ENCODE measurements at places on chromosomes 5 and 9. TPM values are rescaled to one million over a fixed set of nuclear protein-coding genes. Genes with fewer than 3 reads are reported as not detected.

- no peak for DNase-seq
These were observed 136.5 kb downstream of the EFNA5 start for GRCh38 chr5:107533910-107534876.

The C9orf153 gene
- 0.98 TPM for total RNA-seq

- DNase-seq: no peak
These were observed 171.0 kb downstream of the ARRDC3 start for GRCh38 chr5:91211997-91212713.

The DEPDC1B gene
- total RNA-seq: 9.8 TPM

The FGF18 gene
- 15.8 TPM for total RNA-seq

The HNRNPK gene
- total RNA-seq: 425 TPM

The GMCL2 gene
- not detected for total RNA-seq

The KCNV2 gene
- total RNA-seq: not detected

GRCh38 chr9:95557142-95557541 lies 40.4 kb upstream of the PTCH1 start:
- DNase-seq: no peak

DNA sequence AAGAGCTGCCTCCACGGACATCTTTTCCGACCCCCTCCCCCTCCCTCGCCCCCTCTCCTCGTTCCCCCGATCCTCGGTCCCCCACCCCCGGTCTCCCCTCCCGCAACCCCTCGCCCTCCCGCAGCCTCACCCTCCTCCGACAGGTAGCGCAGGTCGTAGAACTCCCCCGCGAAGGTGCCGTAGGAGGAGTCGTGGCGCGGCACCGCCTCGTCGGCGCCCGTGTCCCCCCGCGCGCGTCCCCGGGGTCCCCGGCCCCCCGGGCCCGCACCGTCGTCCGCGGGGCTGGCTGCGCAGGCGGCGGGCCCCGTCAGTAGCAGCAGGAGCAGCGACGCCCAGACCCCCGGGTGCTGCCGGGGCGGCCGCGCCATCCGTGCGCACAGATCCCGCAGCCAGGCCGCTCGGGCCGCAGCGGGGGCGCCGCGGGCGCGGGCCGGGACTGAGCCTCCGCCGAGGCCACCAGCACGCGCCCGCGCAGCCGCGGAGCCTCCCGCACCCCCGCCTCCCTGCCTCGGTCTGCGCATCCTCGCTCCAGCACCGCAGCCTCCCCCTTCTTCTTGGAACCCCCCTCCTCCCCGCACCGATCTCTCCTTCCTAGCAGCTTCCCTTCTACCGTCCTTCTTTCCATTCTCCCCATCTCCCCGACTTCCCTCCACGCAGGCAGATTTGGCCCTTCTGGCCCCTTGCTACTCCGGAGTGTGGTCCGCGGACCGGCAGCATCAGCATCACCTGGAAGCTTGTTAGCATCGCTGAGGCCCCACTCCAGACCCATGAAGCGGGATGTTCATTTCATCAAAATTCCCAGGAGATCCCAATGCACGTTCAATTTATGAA lies at the start of gene FRRS1L:
Gene FRRS1L, minus strand, starts transcription at position 479 of the 831 bp plus-strand sequence. Its CDS starts 111 bp downstream, at position 368.
- DNase-seq: no peak

The PCDHA1 gene
- total RNA-seq: not detected

GRCh38 chr9:112242147-112242804 lies 67.2 kb upstream of the SUSD1 start:
- DNase-seq: no peak

The PITX1 gene
- total RNA-seq: 3.6 TPM

- peak; percentile 84 for DNase-seq
These were observed 413 bp downstream of the JADE2 start for GRCh38 chr5:134525683-134526482.

- no peak for DNase-seq
These were observed 138.2 kb upstream of the MINAR2 start for GRCh38 chr5:129609710-129610109.

The CDHR2 gene
- 0.36 TPM for total RNA-seq

DNA sequence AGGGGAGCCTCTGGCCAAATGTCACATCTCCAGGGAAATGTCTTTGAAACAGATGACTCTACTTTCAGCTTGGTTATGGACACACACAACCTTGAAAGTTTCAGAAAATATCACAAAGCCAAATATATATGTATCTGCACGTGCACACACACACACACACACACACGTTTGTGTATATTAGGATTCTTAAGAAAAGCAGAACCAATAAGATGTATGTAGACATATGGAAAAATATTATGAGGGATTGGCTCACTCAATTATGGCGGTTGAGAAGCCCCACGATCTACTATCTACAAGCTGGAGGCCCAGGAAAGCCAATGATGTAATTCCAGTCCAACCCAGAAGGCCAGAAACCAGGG lies 194.9 kb downstream of the PALM2AKAP2 start:
- no peak for DNase-seq

DNA sequence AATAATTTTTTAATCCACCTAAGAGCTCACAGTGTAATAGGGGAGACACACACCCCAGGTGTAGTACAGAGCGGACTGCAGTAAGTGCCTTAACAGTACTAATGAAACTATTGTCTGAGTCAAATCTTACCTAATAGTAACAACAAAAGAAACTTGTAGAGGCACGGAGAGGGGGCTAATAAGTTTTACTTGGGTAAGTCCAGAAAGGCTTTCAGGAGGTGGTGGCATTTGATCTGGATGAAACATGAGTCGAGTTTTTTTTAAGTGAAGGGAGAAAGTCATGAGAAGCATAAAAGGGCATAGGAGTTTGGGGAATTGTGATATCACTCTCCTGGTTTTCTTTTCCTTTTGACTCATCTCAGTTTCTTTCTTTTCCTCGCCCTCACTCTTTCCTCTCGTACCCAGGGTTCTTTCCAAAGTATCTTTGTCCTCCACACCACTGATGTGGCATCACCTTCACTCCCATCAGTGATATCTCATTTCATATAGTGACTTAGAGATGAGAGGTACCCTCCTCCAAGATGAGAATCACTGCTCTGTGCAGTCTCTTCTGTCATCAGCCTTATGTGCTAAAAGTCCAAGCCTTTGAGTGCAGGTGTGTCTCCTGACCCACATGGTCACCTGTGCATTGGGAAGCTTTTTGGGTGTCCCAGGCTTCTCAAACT lies 2.0 kb downstream of the CTNNA1 start:
- no peak for DNase-seq
